ENCODE measurements at places on chromosomes 2 and 18.

DNA sequence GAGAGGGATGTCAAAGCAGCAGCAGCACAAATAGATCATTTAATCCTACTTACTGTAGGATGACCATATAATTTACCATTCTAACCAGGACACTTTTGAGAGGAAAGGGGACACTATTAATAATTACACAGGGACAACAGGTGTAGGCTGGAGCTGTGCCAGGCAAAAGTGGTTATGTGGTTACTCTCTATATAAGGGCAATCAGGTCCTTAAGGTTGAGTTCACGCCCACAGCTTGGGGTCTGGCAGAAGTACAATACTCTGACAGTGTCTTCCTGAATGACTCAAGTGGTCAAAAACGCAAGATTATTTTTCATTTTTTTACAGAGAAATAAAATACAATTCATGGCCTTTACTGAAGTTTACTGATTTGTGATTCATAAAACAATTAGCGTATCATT is 2.8 kb downstream of the PREPL start:
- DNase-seq, result no peak

DNA sequence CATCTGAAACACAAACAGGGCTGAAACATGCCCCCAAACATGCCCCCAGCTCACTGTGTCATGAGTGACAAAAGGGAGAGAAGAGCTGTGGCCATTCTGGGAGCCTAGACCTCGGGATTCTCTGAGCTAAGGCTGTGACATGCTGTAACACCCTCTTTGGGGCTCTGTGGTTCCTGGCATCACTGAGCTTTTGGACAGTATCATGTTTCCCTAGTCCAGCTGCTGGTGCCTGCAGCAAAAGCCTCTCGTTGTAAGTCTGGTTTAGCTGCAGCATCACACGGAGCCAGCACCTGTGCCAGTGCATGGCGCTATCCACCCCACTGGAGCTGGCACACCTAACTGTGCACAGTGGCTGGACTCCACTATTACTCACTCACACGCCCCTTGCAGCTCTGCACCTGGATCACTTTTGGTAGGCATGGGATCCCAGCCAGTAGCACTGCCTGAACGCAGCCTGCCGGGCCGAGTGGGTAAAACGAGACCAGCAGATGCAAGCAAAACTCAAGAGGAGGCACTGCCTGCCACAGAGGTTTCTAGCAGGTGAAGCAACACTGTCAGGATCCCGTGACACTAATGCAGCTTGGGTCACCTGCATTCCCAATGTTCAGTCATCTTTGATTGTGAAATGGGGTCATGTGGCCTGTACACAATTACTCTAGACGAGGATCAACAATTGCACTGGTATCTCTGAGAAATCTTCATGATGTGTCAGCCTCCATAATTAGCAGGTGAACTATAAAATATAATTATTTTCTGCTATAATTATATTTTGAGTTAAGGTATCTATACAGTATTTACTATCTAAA is 547.2 kb downstream of the ZNF804A start:
- DNase-seq, result no peak

DNA sequence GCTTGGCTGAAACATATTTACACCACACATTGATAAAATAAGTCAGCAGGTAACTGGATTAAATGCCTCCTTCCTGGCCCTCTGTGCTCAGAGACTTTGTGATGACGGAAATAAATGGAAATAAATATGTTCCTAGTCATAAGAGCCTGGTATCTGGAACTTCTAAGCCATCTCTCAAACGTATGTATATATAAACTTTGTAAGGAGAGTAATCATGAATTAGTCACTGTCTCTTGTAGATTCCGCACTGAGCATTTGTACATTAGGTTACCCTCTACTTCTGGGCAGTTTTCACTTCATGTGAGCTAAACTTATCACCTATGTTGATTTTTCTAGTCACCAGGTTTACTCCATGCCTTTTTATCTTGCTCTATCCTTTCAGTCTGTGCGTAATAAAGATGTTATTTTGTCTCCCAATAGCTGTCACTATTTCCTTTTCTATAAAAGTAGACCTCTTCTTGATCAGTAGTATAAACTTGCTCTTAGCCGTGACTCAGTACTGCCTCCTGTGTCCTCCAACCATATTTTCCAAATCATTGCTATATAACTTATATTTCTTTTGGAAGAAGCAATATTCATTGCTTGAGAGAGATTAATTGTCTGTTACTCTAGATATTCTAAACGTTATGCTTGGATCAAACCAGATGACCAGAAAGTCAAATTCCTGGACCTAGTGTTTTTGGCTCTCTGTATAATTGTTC is 53.2 kb downstream of the FEZ2 start:
- DNase-seq, result no peak

DNA sequence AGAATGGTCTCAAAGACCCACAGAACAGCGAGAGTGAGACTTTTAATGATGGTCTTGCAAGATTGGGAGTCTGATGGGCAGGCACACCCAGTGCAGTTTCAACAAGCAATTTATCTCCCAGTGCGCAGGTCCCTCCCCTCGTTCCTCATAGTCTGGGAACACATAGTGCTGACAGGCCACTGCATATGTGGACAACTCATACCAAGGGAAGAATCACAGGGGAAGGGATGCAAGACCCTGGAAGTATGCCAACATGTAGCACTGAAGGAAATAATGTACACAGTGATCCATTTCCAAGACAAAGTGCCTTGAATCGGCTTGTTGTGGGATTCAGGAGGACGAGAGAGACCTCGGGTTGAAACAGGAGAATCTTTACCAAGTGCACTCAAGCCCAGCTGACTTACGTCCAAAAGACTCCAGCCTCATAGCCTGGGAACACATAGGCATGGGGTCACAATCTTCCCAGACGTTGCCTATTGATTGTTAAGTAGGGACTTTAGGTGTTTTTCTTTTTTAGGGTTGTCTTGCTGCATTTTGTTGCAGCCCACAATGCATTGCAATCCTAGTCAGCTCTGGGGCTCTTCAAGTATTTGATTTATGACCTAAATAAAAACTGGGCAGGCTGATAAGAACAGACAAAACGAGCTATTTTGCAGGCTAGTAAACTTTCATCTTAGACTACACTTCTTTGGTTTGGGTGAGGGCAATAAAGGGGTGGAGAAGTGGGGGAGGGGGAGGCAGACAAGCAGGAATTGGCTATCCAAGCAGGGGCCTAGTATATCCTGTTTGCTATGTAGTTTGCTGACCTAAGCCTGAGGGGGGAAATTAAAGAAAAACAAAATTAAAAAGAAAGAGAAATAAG is 24.7 kb upstream of the SERPINB5 start:
- DNase-seq, result no peak

DNA sequence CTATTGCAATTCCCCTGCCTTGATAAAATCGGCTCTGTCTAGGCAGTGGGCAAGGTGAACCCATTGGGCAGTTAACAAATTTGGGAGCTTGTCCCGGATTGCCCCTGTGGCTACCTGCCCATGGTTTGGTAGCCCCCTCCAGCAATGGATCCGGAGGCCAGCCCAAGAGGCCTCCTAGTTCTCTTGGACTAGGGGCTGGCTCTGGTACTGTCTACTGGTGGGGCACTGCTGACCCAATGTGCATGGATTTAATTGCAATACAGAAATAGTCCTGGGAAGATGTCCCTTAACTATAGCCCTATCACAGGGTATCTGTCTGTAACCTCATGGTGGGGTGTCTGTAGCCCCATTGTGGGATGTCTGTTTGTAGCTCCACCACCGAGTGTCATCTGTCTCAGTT is 37.5 kb upstream of the SH3RF3 start:
- no peak for DNase-seq

DNA sequence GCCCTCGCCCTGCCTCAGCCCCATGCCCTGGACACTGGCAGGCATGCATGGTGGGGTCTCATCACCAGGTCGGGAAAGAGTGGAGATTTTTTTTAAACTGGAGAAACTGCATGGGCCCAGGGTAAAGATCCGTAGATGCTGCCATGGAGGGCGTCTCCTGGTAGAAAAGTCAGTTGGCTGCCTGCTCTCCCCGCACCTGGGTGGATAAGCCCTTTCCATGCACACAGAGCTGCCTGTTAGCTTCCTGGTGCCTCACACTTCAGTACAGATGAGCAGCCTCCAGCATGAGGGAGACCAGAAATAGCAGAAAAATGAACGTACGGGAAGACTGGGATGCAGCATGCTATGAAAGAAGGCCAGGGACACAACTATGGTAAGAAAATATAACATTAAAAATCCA is 92.0 kb downstream of the ASAP2 start:
- no peak for DNase-seq

DNA sequence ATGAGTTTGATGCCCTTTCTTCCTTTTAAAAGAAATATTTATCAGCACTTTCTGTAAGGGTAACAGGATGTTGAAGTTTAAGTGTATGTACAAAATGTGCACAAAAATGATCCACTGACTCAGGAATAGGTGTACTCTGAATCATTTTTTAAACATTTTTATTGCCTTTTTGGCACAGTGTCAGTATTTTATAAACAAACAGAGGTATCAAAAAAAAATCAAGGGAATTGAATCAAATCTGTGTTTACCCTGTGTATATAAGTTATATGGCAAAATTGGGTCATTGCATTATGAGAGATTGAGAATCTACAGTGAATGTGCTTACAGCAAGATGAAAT is 513.9 kb upstream of the NETO1 start:
- no peak for DNase-seq

DNA sequence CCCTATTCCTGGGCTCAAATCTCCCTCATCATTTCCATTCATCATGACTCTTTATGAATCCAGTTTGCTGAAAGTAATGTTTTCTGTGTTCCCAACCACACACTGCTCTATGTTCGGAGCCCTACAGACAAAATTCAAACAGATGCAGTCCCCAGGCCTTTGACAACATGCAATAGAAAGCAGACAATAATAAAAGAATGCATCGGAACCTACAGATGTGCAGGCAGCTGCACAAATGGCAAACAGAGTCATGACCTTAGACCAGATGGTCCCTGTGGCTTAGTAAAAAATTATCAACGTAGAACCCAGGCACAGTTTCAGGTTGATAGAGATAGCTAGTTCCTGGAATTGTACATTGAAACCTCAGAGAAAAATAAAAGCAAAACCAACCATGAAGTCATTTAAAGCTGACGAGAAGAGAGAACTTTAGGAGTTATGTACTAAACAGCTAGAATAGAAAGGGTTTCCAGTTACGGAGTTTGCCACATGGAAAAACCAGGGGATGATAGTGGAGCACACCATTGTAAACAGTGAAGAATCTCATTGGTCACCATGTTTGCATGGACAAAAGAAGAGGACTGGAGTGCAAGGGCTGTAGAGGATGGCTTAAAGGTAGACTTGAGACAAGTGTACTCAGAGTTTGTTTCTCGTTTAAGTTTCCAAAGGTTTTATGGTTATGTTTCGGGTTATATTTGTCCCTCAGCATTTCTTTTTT is 23.2 kb upstream of the ACVR1 start:
- no peak for DNase-seq
